Activated CD8-positive, alpha-beta T cell treated with anti-CD3 and anti-CD28 coated beads, Interleukin-2, amount 10 ng/mL, durations not matched to agents 7 days and 5 days (primary cell): ENCODE measurements at places on chromosomes 6 and 20. TPM values are rescaled to one million over a fixed set of nuclear protein-coding genes. Genes with fewer than 3 reads are reported as not detected.

Gene RGS17
- not detected for total RNA-seq

DNA sequence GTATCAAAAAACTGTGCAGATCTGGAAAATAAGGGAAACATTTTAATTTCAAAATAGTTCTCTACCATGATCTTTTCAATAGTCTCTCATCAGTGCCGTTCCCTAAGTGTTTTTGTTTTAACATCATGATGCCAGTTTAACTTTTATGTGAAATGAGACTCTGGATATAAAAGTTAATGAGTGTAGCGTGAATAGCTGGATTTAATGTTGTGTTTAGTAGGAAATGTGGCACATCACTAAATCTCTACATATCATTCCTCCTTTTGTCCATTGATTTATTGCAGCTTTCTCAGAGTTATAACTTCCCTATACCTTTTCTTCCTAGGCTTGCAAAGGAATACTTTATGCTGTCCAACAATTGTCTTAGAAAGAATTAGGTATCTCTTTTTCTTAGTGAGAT lies 81.4 kb upstream of the SCGN start:
- H3K36me3 ChIP-seq: no peaks in the 10 kb centered on the region
- no peaks in the 10 kb centered on the region for H3K27me3 ChIP-seq
- no peak overlapping the region for H3K4me3 ChIP-seq
- no peak overlapping the region for H3K27ac ChIP-seq

DNA sequence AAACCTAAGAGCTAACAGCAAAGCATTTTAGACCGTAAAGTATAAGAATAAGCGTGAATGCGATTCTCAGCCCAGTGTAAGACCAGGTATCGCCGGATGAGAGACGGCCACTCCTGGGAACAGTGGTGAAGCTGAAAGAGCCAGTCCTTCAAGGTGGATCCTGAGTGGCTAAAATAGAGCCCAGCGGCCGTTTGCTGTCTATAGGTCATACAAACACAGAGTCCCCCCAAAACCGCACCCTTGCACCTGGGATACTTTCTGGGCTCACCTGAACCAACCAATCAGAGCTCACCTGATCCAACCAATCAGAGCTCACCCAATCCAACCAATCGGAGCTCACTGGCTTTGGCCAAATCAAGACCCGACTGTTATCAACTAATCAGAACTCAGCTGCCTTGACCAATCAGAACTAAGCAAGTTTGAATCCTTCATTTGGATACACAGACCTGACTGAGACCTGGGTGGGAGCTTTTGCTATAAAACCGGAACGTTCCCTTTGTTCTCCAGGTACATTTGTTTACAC lies 248.2 kb downstream of the DLL1 start:
- peaks cover 18% of the 10 kb centered on the region for H3K27me3 ChIP-seq
- no peaks in the 10 kb centered on the region for H3K4me1 ChIP-seq
- no peak for DNase-seq
- no peak overlapping the region for H3K27ac ChIP-seq
- H3K4me3 ChIP-seq: no peak overlapping the region
- no peaks in the 10 kb centered on the region for H3K36me3 ChIP-seq

- no peaks in the 10 kb centered on the region for H3K36me3 ChIP-seq
- no peak overlapping the region for H3K4me3 ChIP-seq
- peaks cover 3% of the 10 kb centered on the region for H3K27me3 ChIP-seq
- no peak overlapping the region for H3K27ac ChIP-seq
- no peak for DNase-seq
Measured at GRCh38 chr6:134447423-134447822, 129.5 kb upstream of the SGK1 start.

Gene ADGRF4
- not detected for total RNA-seq

DNA sequence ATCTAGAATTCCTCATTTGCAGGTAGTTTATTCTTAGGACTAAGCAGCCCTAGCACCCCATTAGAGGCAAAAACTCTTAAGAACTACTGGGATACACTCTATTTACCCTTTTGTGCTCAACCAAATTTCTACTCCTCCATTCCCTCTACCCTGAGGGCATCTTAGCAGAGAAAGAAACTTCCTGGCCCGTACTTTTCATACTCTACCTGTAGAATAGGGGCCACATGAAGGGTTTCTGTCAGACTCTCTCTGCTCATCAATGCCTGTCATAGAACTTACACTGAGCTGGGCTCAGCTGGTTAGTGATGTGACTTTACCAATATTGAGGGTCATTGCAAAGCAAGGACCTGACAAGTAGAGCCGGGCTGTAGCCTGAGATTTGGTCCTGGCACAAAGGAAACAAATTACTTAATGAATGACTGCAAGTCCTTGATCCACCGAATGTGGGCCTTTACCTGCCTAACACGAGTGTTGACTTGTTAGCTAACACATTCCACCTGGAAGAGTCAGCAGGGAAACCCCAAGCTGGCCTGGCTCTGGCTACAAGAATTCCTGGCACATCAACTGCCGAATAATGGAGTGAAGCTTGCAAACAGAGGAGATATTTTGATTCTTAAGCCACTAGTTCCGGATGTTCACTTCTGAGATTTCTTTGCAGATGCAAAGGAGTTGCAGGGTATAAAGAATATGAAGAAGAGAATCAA lies 280.5 kb upstream of the JAG1 start:
- H3K36me3 ChIP-seq: no peaks in the 10 kb centered on the region
- H3K27ac ChIP-seq: no peak overlapping the region
- no peak overlapping the region for H3K4me3 ChIP-seq
- DNase-seq: no peak

- no peaks in the 10 kb centered on the region for H3K27me3 ChIP-seq
- no peak overlapping the region for H3K27ac ChIP-seq
- peak overlapping the region; percentile 99 for H3K4me3 ChIP-seq
- H3K4me1 ChIP-seq: peaks cover 52% of the 10 kb centered on the region
- no peak for DNase-seq
Measured at GRCh38 chr6:134172020-134172705, 119.7 kb upstream of the SLC2A12 start.

- H3K4me3 ChIP-seq: peak within 1 kb of the TSS; percentile 70
- DNase-seq: peak; percentile 45
- peak within 1 kb of the TSS; percentile 91 for H3K27ac ChIP-seq
- peaks cover 75% of the 10 kb centered on the region for H3K4me1 ChIP-seq
- H3K36me3 ChIP-seq: peaks cover 27% of the 10 kb centered on the region
- H3K27me3 ChIP-seq: no peaks in the 10 kb centered on the region
Measured at GRCh38 chr6:6588064-6588923, at the start of gene LY86. LY86 (plus strand) TSS chr6:6588720; CDS start chr6:6588735, 15 bp downstream.

- H3K4me1 ChIP-seq: no peaks in the 10 kb centered on the region
- no peaks in the 10 kb centered on the region for H3K36me3 ChIP-seq
- DNase-seq: no peak
- H3K27ac ChIP-seq: no peak overlapping the region
- H3K27me3 ChIP-seq: no peaks in the 10 kb centered on the region
- no peak overlapping the region for H3K4me3 ChIP-seq
Measured at GRCh38 chr6:147633191-147633590, 124.7 kb downstream of the SAMD5 start.

- H3K4me3 ChIP-seq: no peak overlapping the region
- peaks cover 8% of the 10 kb centered on the region for H3K4me1 ChIP-seq
- no peaks in the 10 kb centered on the region for H3K27me3 ChIP-seq
- DNase-seq: no peak
- peaks cover 13% of the 10 kb centered on the region for H3K36me3 ChIP-seq
Measured at GRCh38 chr20:4896119-4896702, 105.1 kb downstream of the SLC23A2 start.

DNA sequence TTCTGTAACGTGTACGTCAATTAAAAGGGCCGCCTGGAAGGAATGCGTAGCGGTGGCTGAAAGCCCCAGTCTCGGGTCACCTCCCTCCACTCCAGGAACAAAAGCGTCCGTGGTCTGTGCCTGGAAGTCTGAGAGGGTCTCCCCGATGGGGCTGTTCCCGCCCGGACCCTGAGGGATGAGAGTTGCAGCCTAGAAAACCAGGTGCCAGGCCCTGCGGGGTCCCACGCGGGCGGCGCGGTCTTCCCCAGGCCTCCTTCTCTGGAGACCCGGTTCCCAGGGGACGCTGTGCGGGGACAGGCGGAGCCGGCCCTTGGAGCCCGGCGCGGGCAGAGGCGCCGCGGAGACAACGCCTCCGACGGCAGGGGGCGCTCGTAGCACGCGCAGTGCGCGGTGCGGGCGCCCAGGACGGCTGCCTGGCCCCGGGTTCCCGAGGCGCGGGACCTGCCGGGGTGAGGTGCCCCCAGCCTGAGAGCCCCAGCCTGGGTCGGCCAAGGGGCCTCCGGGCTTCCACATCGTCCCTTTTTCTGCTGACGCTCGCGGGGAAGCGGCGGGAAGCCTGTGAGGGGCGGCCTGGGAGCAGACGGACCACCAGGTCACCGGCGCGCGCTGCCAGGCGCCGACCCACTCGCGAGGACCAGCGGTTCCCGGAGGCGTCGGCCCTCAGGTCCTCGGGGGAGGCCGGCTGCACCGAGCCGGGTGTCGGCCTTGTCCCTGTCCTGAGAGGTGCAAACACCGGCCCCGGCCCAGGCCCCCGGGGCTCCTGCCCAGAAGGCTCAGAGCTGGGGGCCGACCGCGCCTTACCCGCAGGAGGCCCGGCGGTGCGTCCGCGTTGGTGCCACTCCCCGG lies 5.3 kb upstream of the FOXC1 start:
- DNase-seq: peak; percentile 60
- no peak overlapping the region for H3K27ac ChIP-seq
- H3K36me3 ChIP-seq: peaks cover 3% of the 10 kb centered on the region
- H3K27me3 ChIP-seq: peaks cover 80% of the 10 kb centered on the region
- H3K4me3 ChIP-seq: no peak overlapping the region

Gene RIN2
- total RNA-seq: not detected

DNA sequence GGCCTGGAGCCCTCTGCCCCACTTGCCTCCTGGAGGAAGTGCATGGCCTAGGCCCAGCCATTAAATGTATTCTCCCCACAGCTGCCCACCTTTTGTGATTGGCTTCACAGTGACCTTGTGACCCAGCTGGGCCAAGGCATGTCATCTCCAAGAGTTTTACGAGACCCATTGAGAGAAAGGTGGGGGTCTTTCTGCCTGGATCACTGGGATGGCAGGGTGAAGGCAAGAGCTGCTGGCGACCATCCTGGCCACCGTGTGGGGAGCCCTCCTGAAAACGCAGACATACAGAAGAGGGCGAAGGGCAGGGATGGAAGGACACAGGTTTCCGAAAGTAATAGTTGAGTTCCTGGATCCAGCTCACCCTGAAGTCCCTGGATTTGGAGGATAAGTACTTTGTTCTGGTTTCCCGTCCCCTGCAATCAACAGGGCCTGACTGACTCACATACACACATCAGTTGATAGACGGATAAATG lies 12.3 kb upstream of the SPO11 start:
- no peaks in the 10 kb centered on the region for H3K36me3 ChIP-seq
- H3K27me3 ChIP-seq: peaks cover 19% of the 10 kb centered on the region
- H3K4me3 ChIP-seq: no peak overlapping the region

DNA sequence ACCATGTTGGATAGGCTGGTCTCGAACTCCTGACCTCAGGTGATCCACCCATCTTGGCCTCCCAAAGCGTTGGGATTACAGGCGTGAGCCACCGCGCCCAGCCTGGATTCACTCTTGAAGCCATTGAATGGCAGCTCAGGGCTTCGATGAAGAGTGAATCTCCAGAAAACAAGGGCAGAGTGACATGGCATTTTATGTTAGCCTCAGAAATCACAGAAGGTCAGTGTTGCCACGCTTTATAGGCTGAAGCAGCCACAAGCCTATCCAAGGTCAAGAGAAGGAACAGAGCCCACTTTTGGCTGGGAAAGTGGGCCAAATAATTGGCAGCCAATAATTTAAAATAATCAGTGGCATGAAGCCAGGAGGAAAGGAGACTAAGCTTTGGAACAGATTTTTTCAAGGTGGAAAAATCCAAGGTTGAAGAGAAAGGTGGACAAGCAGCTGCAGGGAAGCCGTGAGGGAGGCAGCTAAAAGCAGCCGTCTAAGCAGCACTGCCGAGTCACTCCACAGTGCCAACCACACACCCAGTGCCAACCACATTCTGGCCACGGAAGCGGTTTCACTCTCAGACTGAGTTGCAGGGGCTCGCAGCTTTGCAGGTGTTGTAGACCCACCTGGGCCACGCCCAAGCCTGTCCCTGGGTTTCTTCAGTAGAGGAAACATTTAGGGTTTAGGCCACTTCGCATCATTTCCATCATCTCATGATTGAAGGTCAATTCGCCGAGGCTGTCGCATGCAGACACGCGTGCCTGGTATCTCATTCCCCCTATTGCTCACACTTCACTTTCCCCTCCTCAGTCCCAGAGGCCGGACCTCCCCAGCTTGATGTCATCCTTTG lies 17.4 kb upstream of the AVP start:
- peaks cover 16% of the 10 kb centered on the region for H3K4me1 ChIP-seq
- peak; percentile 77 for DNase-seq
- H3K27ac ChIP-seq: no peak overlapping the region
- H3K27me3 ChIP-seq: peaks cover 12% of the 10 kb centered on the region

Gene POLR1H
- total RNA-seq: 60.4 TPM

- H3K27me3 ChIP-seq: no peaks in the 10 kb centered on the region
- no peaks in the 10 kb centered on the region for H3K4me1 ChIP-seq
- no peak overlapping the region for H3K27ac ChIP-seq
- no peak overlapping the region for H3K4me3 ChIP-seq
- no peaks in the 10 kb centered on the region for H3K36me3 ChIP-seq
- DNase-seq: no peak
Measured at GRCh38 chr6:153411070-153411648, 280.1 kb upstream of the RGS17 start.

DNA sequence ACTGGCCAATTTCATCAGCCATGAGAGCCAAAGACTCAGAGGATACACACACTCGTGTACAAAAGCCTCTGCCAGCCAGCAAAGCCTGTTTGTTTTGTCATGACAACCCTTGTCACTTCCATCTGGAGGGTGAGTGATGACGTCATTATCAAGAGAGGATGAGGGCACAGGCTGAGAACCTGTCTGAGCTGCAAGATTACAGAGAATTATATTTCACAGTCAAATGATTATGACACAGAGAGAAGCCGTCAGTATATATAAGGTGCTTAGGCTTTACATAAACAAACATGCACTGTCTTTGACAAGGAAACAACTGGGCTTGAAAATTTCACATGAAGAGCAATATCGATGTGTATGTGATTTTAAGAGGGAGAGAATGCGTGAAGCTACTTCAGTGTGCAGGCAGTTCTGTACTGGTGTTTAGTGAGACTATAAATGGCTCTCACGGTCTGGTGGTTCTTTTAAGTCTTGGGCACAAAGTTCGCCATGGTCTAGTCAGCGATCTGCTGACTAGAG lies 36.5 kb upstream of the BCLAF1 start:
- H3K36me3 ChIP-seq: no peaks in the 10 kb centered on the region
- H3K4me3 ChIP-seq: no peak overlapping the region
- no peak overlapping the region for H3K27ac ChIP-seq
- DNase-seq: no peak

- no peaks in the 10 kb centered on the region for H3K27me3 ChIP-seq
- no peak for DNase-seq
- H3K27ac ChIP-seq: no peak overlapping the region
- H3K4me1 ChIP-seq: no peaks in the 10 kb centered on the region
- no peaks in the 10 kb centered on the region for H3K36me3 ChIP-seq
- no peak overlapping the region for H3K4me3 ChIP-seq
Measured at GRCh38 chr20:48194583-48194982, 409.3 kb upstream of the SULF2 start.
